ENCODE measurements at places on chromosomes 16 and 17.

- DNase-seq = no peak
Measured at GRCh38 chr17:78826421-78826820, 14.2 kb downstream of the USP36 start.

DNA sequence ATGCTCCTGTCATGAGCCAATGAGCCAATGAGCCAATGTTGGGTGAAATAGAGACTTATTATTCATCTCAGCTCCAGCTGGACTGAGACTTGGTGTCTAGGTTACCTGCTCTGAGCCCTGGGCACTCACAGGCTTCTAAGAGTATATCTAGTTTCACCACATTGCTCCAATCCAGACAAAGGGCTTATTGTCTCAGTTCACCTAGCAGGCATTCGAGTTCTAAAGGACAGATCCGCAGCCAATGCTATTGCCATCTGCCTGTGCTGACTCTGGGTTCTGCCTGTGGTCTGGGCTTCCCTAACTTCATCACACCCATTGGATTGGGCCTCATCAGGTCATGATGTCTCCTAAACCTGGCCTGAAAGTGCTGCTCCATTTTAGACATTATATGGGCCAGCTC, 66.1 kb upstream of the HS3ST4 start:
- no peak for DNase-seq

- DNase-seq = no peak
Measured at GRCh38 chr16:38941-39892, 14.2 kb downstream of the POLR3K start.

GRCh38 chr16:29820271-29820701, at the start of gene MVP:
Gene MVP (plus strand): TSS chr16:29820462. CDS start chr16:29830550, 10,088 bp downstream.
- peak; percentile 72 for DNase-seq

GRCh38 chr17:61531223-61531622, 59.8 kb downstream of the NACA2 start:
- DNase-seq = no peak

All from SK-N-SH (cell line).